ENCODE measurements at places on chromosomes 3 and 15. TPM values are rescaled to one million over a fixed set of nuclear protein-coding genes. Genes with fewer than 3 reads are reported as not detected.

Gene MYH15
- 0.27 TPM for polyA plus RNA-seq

Gene HYKK
- 11.2 TPM for polyA plus RNA-seq

Gene FLNB
- 181 TPM for polyA plus RNA-seq

Gene GOLGA8S
- polyA plus RNA-seq = 0.64 TPM

Gene DAZL
- polyA plus RNA-seq = not detected

Measured in renal pelvis (tissue), 12 donors.